ENCODE measurements at places on chromosomes 2 and 18.

DNA sequence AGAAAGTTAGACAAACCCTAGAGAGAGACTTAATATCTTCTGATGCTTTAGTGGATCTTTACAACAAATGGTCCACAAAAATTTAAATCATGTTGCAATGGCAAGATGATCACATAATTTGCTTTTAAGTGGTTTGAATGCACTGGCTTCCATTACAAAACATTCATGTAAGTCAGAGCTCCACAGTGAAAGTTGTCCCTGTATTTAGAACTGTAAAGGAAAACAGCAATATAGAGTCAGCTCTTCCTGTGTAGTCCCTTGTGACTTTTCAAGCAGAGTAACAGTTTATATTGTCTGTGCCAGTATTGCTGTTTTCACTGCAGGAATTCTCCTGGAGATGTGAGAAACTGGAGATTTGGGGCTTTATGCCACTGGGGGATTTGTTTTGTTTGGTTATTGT, 77.7 kb downstream of the MEIS1 start:
- DNase-seq = no peak

DNA sequence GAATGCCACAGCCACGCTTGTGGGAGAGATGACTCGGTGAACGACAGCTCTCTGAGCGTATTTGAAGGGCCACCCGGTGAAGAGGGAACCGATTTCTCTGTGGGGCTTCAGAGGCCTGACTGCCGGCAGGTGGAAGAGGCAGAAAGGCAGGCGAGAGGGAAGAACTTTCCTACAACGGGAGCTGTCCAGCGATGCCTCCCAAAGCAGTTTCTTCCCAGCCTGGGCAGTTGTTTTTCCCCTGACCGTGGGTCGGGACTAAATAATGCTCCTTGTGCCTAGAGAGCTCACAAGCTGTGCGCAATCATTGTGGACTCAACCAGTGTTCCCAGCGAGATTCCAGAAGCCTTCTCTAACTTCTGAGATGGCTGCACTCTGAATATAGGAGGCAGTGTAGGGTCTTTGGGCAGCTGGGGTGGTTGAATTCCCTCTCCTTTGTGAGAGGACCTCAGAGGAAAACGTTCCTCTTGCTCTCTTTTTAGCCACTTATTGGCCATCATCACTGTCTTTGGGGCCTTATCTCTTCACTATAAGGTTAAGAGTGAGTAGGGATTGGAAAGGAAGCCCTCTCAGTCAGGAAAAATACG, 710 bp downstream of the SEC11C start:
- DNase-seq = no peak

DNA sequence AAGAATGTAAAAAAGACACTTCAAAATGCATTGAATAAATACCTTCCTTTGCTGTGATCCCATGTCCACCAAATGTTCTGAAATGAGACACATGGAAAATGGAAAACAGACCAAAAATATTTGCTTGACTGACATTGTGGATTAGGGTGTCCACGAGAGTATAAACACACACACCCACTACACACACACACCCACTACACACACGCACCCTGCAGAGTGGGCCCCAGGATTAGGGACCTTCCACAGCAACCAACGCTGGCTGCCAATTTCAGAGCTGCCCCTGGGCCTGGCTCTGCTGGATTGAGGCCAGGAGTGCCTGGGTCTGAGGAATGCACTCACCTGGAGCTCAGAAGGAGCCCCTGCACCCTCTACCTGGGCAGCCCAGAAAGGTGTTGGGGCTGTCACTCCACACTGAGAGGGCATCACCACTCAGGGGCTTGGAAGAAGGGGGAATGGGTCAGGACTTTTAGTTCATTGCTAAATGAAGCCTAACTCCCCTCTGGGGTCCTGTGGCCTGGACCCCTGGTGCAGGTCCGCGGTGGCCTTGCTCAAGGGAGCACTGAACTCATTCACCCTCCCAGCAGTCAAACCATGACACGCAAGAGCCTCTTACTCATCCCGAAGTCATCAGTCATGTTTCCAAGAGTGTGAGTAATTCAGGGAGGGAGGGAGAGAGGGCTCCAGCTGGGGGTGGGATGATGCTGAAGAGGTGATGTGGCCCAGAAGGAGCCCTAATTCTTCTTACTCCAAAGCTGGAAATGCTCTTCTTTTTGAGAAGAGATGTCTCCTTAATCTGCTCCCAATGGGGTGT, 50.2 kb upstream of the PLB1 start:
- DNase-seq = no peak

GRCh38 chr2:113233593-113234550, 44.8 kb downstream of the PAX8 start:
- no peak for DNase-seq

DNA sequence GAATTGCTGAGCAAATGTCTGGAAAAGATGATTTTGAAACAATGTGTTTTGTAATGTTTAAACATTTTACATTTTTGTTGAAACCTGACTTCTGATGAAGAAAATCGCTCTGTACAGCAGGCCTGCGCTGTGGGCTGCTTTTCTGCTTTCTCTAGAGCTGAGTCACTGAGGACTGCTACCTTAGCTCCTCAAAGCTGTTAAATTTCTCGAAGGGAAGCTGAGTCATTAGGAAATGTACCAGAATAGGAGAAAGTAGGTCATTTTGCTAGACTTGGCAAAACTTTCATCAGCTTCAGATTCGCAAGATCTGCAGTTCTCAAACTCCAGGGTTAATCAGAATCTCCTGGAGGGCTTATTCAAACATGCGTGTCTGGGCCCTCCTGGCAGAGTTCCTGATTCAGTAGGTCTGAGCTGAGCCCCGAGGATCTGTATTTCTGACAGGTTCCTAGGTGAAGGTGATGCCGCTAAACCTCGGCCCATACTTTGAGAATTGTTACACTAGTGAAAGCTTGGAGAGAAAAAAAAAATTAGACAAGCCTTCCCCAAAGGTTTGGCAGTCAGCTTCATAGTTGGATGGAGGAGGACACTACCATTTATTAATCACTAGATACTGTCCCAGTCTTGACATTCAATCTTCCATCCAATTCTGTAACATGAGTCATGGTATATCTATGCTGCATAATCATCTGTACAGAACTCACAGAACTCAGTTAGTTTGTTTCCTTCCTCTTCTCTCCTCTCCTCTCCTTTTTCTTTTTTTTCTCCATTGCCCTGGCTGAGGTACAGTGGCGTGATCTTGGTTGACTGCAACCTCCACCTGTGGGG, 297.6 kb downstream of the PARD3B start:
- no peak for DNase-seq

GRCh38 chr18:48948112-48949049, 2.4 kb downstream of the SMAD7 start:
- DNase-seq = no peak

- DNase-seq = no peak
Observed at GRCh38 chr2:218745559-218746469, 35.2 kb downstream of the TTLL4 start.

GRCh38 chr18:33916200-33916599, 308.5 kb downstream of the NOL4 start:
- no peak for DNase-seq

DNA sequence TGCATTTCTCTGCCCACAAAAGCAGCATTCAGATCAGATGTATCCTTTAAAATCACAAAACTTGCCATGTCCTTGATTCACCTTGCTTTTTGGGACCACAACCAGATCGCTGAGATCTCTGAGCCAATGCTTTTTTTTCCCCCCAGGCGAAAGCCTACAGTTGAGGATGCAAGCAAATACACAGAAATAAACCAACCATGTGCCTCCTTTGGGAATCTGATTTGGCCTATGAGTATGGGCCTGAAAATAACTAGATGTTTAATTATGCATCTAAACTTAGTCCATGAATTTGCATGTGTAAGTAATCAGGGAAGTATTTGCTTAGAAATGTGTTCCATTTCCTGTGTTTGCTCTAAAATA, 49.7 kb upstream of the CDC42EP3 start:
- no peak for DNase-seq

All from stimulated activated CD8-positive, alpha-beta memory T cell treated with anti-CD3 and anti-CD28 coated beads, Interleukin-2, amount 100 ng/mL, for 1 hour (primary cell).